ENCODE measurements at places on chromosomes 16 and 17.
A peak's percentile ranks its signal among the peaks of the same experiment; 100 is the strongest.

- no peak for DNase-seq
These were observed 49.4 kb downstream of the IQCK start for GRCh38 chr16:19767497-19767896.

GRCh38 chr17:50681263-50682200 is 26.2 kb downstream of the ANKRD40 start:
- no peak for DNase-seq

DNA sequence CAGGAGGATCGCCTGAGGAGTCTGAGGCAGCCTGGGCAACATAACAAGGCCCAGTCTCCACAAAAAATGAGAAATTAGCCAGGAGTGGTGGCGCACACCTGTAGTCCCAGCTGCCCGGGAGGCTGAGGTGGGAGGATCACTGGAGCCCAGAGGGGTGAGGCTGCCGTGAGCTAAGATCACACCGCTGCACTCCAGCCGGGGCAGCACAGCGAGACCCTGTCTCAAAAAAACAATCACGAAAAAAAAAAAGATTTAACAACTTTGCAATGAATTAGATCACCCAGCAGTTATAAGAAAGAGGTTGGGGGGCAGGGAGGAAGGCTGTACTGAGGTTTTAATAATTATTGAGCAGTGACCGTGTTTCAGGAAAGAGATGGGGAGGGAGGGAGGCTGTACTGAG is 49.4 kb downstream of the RPH3AL start:
- DNase-seq = no peak

DNA sequence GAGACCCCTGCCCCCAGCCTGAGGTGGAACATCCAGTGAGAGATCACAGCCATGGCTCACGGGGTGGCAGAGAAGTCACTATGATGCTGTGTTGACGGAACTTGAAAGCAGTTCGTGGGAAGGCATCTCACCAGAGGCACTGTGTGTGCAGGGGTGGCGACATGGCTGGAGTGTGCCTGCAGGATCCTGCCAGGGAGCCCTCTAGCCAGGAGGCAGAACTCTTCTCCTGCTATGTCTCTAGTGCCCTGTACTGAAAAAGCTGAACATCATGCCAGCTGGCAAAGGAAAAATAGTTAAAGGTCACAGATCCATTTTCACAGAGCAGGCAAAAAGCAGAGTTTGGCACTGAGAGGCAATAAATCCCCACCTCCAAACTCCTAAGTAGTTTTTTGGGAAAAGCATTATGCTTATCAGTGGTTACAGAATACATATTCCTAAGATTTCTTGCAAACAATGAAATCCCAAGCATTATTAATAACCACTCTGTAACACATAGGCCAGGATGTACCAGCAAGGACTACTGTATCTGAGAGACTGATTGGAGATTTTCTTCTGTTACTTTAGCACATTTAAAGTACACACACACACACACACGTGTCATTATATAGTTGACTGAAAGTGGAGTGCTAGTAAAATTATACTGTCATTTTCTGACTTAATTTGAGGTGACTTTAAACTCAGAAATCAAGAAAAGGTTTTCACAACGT is 36.8 kb downstream of the TNRC6C start:
- DNase-seq = peak; percentile 36

DNA sequence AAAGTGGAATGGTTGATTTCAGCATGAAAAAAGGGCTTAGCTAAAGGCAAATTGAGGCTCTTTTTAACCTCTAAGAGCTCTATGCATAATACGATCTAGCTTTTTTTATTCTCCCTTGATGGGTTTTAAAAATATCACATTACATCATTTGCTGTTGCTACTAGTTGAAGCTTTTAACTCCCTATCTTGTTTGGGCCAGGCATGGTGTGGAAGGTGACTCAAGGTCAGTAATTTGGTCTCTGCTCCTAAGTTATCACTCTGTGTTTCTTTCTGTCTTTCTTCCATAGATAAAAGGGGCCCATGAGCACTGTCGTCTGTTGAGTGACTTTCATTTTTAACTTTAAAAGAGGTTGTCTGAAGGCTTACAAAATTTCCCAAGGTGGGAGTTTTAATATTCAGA is 58.1 kb upstream of the GOT2 start:
- DNase-seq = no peak

DNA sequence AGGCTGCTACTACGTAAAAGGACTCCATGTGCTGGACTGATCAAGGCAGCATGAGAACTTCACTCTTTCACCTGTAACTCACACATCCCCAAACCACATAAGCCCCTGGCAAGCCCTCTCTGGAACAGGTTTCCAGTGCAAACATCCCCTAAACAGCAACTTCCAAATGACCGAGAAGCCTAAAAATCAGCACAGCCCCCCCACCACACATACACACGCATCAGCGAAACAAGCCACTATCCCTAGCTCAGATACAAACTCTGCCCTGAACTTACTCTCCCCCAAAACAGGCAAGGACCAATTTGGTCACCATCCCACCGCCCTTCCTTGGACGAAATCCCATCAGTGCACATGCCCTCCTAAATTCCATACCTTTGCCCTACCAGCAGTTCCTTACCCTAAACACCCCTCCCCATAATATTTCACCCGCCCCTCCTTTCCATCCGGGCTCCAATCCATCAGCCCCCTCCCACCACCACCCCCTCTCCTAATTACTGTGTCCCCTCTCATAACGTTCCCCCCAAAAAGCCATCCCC is 735 bp downstream of the LSM12 start:
- peak; percentile 23 for DNase-seq

GRCh38 chr17:7219812-7220592 is at the start of the genes ACADVL and DLG4:
TSS of gene ACADVL (plus strand) at chr17:7219938. CDS start at chr17:7219985, 47 bp downstream.
TSS of gene DLG4 (minus strand) at chr17:7219836.
- DNase-seq = peak; percentile 90

DNA sequence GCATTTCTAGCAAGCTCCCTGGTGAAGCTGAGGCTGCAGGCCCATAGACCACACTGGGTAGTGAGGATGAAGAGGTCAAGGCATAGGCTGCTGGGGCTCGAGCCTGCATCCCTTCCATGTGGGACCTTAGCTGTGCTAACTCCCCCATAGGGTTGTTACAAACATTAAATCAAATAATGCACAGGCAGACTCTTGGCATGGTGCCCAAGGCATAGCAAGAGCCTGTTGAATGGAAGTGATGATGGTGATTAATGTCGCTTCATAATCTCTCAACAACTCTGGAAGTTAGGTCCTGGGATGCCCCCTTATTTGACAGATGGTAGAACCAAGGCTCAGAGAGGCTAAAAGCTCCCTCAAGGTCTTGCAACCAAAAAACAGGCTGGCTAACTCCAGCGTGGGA is 283.9 kb upstream of the EEF2KMT start:
- DNase-seq = no peak

GRCh38 chr17:82924812-82925211 is 85.0 kb upstream of the ZNF750 start:
- DNase-seq = no peak

DNA sequence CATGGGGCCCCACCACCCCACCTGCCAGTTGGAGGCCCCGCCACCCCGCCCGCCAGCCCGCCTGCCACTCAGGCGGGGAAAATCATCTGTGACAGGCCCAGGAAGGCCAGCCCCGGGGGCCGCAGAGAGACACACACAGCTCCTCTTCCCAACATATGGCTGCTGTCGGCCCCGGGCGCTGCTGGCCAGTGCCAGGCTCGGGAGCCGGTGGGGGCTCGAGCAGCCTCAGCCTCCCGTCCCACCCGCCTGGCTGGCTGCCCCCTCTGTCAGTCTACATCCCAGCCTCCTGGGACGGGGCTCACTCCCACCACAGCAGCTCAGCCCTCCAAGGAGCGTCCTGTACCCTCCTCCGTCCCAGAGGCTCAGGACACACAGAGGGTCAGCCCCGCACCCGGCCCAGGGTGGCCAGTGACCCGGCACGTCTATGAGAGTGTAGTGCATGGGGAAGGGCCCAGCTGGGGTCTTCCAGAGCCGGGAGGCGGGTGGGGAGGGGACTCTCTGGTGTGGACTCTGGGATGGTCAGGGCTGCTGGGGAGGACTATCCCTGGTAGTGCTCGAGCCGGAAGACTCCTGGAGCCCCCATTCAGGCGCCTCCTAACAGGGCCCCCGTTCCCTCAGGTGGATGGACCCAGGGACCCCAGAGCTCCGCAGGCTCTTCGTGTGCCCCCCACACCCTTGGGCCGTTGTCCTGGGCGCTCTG is 3.6 kb upstream of the PRR35 start:
- DNase-seq = no peak

DNA sequence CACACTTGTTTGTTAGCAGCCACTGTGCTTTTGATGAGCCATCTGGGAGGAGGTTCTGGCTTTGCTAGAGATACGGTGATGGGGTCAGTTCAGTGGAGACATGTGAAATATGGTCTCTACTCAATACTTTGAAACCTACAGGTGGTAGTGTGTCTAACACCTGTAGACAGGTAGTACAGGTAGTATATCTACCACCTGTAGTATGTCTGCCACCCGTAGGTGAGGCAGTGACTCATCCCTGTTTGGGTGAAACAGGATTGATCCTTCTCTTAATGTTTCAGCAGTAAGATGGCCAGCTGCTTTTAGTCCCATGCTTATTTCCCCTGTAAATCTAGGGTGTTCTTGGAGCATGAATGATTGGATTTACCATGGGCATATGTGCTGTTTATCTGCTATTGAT is 240.8 kb downstream of the SNX29 start:
- DNase-seq = no peak

DNA sequence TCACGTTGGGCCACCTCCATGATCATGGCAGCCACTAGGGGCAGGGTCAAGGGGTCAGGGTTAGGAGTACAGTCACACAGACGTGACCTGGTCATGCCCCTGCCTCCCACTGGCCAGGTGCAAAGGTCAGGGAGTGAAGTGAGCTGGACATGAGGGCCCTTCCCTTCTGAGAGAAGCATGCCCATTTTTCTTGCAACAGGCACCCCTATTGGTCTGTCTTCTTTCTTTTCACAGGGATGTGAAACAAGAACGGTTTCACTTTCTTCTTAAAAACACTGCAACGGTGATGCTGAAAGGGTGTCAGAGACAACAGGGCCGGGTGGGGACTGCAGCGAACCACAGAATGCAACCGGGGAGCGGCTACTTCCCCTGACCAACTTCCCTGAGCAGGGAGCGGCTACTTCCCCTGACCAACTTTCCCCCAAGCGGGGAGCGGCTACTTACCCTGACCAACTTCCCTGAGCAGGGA is 52.1 kb upstream of the DOC2B start:
- DNase-seq = no peak

DNA sequence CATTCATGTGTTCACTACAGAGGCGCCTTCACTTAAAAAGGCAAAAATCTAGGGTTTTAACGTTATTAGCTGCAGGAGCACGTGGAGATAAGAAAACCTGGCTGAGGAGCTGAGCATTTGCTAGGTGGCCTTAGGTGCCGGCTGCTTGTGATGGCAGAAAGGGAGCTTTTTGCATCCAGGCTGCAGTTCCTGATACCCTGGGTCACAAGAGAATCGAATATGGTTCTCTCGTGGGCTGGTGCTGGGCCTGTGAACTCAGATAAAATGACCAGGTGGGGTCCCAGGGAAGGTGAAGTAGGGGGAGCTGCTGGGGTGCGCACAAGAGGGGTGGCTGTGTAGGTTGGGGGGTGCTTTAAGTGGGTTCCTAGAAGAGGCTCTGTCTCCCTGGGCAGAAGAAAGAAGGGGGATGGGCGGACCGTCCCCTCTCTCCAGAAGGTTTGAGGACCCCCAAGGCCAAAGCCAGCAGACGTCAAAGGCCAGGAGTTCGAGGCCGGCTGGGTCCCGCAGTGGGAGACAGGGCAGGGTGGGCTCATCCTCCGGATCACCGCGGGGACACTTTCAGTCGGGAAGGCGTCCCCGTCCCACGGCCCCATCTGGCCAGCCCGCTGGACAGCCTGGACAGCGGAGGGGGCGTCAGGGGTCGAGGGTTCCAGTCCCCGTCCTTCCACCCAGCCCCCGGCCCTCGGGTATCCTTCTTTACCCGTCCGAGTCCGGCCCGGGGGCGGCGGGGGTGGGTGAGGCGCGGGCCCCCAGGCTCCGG is 740 bp upstream of the CMIP start:
- no peak for DNase-seq

GRCh38 chr17:67378454-67379250 is 1.6 kb downstream of the PITPNC1 start:
- peak; percentile 81 for DNase-seq

DNA sequence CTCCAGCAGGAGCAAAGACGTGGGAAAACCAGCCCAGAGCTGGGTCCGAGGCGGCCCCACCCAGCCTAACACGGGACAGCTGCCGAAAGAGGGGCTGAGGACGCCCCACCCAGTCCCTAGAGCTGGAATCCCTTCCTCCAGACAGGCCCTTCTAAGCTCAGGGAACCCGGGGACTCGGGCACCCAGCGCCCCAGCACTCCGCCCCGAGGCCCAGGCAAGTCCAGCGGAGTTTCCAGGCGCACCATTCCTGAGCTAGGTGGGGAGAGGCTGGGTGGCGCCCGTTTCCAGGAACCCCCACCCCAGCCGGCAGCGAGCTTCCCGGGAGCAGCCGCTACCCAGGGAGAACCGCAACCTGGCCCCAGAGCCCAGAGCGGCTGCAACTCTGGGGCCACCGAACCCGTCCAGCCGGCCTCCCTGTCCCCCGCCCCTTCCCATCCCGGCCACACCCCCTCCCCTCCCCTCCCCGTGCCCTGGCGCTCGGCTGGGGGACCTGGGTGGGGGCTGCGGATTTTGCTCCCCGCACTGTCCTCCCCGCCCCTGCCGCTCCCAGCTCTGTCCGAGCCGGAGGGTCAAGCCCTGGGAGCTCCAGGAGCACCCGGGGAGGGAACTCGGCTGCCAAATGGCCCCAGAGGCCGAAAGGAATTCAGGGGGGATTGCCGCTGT is 536 bp downstream of the TMC6 start:
- DNase-seq = peak; percentile 42

GRCh38 chr16:2710021-2710710 is 9.9 kb downstream of the PRSS27 start:
- DNase-seq = no peak

GRCh38 chr16:20899071-20899470 is 1.1 kb downstream of the DCUN1D3 start:
- no peak for DNase-seq
